ENCODE measurements at places on chromosomes 11 and 22.

DNA sequence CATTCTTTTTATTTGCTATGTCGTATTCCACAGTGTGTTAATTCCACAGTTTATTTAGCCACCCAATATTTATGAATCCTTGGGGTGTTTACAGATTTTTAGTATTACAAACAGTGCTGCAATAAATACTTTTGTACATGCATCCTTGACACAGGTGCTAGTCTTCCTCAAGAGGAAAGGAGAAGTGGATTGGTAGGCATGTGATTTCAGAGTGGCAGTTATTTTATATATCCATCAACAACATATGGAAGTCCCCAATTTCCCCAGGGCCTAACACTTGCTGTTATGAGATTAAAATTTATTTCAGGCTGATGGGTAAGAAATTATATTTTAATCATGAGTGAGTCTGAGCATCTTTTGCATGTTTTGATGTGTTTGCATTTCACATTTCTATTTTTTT, 17.9 kb downstream of the TRIM44 start:
- DNase-seq, result no peak

GRCh38 chr11:45285930-45286632, at the start of gene SYT13:
Gene SYT13 (minus strand): TSS chr11:45286341. CDS start chr11:45286207, 134 bp downstream.
- peak; percentile 11 for DNase-seq

DNA sequence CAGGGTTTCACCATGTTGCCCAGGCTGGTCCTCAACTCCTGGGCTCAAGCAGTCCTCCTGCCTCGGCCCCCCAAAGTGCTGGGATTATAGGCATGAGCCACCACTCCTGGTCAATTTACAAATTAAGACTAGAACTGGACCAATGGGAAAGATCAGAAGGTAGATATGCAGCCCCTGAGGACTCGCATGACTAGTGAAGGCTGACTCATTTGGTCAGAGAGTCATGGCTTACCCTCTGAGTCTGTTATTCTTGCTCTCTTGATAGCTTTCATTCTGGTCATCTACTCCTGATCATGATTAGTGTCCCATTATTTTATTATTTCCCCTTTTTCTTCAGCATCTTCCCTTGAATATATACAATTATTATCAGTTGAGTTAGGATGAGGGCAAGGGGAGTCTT, 2.7 kb upstream of the LDHAL6A start:
- DNase-seq, result no peak

GRCh38 chr11:125313271-125314219, 149.0 kb downstream of the PKNOX2 start:
- no peak for DNase-seq

- no peak for DNase-seq
These were observed 5.0 kb downstream of the EIF4G2 start for GRCh38 chr11:10803676-10804075.

- DNase-seq, result no peak
These were observed 4.9 kb downstream of the STIM1 start for GRCh38 chr11:3860375-3860774.

DNA sequence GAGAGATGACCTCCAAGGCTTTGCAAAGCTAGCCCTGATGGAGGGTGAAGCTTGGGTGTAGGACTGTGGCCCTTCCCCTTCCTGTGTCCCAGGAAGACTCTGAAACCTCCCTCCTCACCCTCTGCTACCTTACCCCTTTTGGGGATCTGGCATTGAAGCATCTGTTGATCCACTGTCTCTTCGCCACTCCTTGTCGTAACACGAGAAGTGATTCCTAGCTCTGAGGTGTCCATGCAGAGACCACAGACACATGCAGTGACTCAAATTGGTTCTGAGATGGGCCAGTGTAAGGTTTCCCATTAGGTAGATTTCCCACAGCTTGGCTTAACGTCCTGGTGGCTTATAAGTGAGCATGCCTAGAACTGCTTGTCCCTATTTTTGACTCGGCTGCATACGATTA, 101.4 kb downstream of the ZBTB16 start:
- no peak for DNase-seq

GRCh38 chr22:30488121-30488520, 16.3 kb upstream of the SEC14L3 start:
- no peak for DNase-seq

DNA sequence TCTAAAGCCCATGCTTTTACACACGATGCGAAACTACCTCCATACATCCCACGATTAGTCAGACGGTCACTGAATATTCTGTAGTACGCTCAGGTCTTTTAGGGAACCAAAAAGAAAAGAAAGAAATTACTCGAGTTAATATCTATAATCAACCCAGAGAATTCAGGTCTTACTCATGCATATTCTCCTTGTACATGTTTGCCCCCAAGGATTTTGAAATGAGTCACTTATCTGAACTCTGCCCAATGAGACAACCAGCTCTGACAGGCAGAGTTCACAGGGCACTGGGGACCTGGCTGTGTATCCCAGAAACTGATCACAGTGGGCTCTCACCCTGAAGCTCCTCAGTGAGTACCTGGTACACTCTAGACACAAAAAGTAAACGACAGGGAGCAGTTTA, 29.2 kb downstream of the RASSF10 start:
- no peak for DNase-seq

DNA sequence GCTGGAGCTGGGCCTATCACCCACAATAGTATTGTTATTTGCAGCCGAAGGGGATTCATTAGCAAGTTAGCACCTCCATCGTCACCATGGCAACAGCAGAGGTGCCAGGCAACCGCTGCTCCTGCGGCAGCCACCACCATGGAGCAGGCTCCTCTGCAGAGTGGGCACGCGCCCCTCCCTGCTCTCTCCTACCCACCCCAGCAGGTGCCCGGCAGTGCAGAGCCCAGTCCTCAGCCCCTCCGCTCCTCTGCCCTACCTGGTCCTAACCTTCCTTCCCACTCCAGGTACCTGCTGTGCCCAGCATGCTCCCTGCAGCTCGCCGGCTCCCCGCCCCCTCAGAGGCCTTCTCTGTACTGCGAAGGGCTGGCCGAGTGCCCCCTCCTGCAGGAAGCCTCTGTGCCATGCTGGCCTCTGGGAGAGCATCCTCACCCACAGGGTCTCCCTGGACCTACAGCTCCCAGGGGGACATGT, 3.6 kb downstream of the DUSP8 start:
- DNase-seq, result no peak

- DNase-seq, result no peak
These were observed 20.4 kb upstream of the UPB1 start for GRCh38 chr22:24474649-24475255.

DNA sequence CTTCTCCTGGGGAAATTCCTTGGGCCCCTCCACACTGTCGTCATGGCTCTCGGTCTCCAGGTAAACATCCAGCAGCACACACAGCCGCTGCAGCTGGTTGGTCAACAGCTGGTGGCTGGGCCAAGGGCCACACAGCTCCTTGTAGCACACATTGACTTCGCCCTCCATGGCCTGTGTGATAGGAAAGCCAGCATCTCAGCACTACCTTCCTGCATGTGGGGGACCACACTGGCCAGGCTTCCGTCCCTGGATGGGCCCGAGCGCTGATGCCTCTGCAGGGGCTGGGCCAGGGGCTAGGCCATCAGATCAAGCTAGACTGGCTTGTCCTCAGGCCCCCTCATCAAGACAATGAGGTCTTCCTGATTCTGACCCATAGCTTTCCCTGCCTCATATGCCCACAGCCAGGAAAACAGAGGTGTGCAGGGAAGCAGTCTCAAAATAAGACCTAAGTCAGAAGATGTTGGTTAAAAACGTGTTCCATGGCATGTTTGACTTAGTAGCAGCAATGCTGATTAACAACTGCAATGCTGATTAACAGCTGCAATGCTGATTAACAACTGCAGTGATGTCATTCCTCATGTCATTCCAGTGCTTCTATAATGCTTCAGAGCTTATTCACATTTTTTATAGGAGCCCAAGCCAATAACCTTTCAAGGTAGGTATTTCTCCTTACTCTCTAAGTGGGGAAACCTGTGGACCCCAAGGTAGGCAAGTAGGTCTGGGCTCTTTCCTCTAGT, 31.3 kb downstream of the NEFH start:
- DNase-seq, result no peak

GRCh38 chr11:10387206-10388083, 67.6 kb upstream of the AMPD3 start:
- no peak for DNase-seq

DNA sequence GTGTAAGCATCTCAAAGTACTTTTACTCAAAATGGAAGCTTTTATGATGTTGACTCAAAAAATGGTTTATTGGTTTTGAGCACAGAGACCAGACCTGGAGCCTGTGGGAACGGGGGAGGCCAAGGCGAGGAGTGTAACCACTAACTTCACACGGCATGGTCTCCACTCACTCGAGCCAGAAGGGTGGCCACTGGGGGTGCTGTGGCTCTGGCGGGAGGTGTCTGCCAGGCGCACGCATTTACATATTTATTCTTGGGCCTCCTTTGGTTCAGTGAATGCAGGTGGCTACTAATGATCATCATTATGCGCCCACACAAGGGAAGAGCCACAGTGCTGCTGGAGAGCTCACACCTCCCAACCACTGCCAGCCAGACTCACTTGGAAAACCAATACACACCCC, 64.6 kb downstream of the FLRT1 start:
- no peak for DNase-seq

DNA sequence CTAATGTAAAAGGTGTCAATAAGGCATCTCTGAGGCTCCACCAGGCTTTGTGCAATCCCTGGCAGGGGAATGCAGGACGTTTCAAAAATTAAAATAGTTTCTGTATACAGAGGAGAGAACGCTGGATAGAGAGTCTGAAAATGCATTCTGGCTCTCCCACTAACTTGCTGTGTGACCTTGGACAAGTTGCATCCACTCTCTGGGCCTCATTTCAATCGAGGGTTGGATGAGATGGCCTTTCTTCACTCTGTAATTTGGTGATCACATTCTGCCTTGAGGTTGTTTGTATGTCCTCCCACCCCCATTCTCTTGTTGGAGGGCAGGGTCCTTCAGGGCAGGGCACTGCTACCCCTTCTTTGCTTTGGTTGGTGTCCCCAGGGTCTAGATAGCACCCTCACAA, 78.5 kb downstream of the CACNG2 start:
- no peak for DNase-seq

GRCh38 chr11:70233511-70233934, 30.4 kb downstream of the FADD start:
- no peak for DNase-seq
